ENCODE measurements at places on chromosomes 7 and 10.

DNA sequence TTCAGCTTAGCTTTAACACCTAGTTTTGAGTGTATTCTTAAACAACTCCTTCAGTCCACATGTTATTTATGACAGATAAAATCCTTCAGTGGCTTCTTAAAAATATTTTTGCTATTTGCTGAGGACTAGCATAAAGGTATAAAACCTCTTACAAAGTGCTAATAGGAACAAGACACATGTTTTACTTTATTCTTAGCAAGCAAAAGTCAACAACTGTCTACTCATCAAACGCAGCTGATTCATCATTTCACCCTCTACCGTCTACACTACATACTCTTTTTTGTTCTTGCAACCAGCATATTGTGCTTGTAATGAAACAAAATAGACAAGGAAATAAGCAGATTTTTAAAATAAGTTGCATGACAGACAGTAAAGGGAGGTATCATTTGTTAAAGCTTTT, 319.7 kb downstream of the SNX13 start:
- DNase-seq = no peak

DNA sequence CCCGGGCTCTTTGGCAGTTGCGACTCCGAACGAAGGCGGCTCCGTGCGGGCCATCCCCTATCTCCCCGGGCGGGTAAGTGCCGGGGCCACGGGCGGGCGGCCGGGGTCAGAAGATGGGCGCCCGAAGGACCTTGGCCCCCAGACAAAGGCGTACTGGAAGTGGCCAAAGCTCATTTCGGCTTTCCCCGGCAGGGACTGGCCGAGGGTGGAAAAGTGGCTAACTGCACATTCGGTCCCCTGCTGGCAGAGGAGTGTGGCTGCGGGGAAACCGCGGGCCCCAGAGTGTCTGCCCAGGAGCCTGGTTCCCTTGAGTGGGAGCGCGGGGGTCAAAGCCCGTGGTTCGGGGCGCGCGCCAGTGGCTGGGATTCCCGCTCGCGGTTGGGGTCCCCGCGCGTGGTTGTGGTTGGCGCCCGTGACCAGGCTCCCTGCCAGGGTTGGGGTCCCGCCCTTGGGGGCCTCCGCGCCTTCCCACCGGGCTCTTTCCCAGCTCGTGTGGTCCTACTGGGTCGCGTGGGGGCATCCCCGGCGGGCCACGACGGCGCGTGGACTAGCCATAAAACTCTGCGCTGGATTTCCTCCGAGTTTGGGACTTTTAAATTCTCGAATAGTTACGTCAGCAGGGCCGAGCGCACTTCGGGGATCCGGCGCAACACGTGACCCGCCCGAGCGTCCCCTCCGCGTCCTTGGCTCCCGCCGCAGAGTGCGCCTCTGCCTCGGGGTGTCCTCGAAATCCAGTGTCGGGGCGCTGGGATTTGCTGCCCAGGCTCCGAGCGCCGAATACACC, 124.4 kb downstream of the TACC2 start:
- peak; percentile 77 for DNase-seq

DNA sequence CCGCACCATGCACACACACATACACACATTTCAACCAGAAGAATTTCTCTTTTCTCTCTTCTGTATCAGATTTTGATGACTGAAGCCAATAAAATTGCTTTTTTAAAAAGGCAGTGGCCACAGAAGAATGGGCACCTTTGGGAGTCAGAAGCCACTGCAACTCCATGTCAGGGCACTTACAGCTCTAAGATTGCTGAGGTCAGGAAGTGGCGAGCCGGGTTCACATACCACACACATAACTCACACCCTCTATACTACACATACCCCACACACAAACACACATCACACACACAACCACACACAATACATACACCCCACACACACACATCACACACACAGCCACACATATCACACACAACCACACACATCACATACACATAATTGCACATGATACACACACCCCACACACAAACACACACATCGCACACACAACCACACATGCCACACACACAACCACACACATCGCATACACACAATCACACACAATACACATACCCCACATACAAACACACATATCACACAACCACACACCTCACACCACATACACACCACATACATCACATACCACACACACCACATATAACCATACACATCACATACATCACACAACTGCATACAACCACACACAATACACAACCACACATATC, 31.2 kb downstream of the GPRIN2 start:
- DNase-seq = peak; percentile 29

GRCh38 chr7:8035647-8036518, 67.3 kb downstream of the GLCCI1 start:
- peak; percentile 52 for DNase-seq

- no peak for DNase-seq
Measured at GRCh38 chr10:117342641-117343040, 32.6 kb downstream of the PDZD8 start.

- no peak for DNase-seq
Measured at GRCh38 chr10:61120805-61121204, 176.8 kb upstream of the RHOBTB1 start.

GRCh38 chr10:113301342-113301984, 251.4 kb upstream of the HABP2 start:
- peak; percentile 42 for DNase-seq

DNA sequence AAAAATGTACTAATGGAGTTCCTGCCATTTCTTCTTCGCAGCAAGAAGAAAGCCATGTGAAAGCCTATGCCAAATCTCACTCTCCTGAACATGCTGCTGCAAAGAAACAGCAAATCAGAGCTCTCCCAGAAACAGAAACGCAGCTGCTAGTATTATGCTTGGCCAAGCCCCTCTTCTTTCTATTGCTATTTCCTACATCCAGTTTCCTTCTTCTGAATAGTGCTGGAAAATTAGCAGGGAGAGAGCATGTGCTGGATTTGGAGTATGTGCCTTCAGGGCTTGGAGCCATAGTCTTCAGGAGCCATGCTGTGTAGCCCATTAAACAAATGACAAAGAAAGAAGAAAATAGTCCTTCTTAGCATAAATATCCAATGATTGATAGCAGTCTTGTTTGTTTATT, 852.0 kb upstream of the PHF14 start:
- no peak for DNase-seq

- no peak for DNase-seq
Measured at GRCh38 chr7:28954471-28954870, 3.7 kb downstream of the TRIL start.

- no peak for DNase-seq
Measured at GRCh38 chr10:35015843-35016408, 74.2 kb downstream of the CUL2 start.

All from dermis microvascular lymphatic vessel endothelial cell (primary cell).